ELR (cell line): ENCODE measurements at places on chromosomes 5 and 9.
A peak's percentile ranks its signal among the peaks of the same experiment; 100 is the strongest.

- DNase-seq = no peak
Measured at GRCh38 chr9:136975644-136976043, 1.7 kb upstream of the PTGDS start.

DNA sequence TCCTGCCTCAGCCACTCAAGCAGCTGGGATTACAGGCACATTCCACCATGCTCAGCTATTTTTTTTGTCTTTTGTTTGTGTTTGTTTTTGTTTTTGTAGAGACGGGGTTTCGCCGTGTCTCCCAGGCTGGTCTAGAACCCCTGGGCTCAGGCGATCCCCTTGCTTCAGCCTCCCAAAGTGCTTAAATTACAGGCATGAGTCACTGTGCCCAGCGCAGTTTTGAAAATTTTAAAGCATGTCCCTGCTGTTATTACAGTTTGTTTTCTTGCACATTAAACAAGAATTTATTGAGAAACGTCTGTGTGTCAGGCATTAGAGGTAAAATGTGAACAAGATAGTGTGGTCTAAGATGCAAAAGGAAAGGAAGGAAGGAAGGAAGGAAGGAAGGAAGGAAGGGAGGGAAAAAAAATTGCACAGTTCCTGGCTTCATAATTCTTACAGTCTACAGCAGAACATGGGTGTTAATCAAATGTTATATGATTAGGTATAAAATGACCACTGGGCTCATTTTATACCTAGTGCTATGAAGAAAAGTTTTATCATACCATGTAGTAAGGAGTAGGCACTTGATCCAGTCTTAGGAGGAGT is 205.4 kb downstream of the SNX18 start:
- peak; percentile 30 for DNase-seq

DNA sequence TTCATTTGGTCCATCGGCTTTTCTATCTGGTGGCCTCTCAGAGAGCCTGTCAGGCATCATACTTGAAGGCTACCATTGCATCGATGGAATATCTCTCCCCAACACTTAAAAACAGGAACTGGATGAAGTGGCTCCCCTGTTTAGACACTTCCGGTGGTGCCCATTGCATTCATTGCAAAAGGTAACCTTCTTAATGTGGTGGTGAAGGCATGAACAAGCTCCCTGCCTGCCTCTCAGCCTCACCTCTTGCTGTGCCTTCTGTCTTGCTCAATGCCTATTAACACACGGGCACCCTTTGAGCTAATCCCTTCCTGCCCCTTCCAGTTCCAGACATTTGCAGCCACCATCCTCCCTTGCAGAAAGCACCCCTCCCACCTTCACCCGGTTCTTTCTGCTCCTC is 233.1 kb upstream of the MSX2 start:
- no peak for DNase-seq

GRCh38 chr5:169701910-169702451 is 64.9 kb downstream of the DOCK2 start:
- peak; percentile 74 for DNase-seq

GRCh38 chr9:12696931-12697622 is 3.9 kb downstream of the TYRP1 start:
- DNase-seq = no peak

DNA sequence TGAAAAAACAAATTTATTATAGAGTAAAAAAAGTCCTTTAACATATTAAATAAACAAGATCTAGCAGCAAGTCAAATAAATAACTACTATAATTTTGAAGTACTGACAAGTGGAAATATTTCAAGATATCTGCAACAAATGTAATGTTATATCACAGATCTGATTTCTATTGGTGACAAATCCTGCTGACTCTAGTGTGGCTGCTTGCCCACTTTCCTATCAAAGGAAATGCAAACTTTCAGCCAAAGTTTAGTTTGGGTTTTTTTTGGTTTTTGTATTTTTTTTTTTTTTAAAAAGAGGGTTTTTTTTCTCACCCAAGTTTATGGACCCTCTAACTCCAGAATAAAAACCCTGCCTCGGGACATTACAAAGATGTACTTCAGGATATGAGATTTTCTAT is 12.9 kb downstream of the ADRA1B start:
- no peak for DNase-seq

DNA sequence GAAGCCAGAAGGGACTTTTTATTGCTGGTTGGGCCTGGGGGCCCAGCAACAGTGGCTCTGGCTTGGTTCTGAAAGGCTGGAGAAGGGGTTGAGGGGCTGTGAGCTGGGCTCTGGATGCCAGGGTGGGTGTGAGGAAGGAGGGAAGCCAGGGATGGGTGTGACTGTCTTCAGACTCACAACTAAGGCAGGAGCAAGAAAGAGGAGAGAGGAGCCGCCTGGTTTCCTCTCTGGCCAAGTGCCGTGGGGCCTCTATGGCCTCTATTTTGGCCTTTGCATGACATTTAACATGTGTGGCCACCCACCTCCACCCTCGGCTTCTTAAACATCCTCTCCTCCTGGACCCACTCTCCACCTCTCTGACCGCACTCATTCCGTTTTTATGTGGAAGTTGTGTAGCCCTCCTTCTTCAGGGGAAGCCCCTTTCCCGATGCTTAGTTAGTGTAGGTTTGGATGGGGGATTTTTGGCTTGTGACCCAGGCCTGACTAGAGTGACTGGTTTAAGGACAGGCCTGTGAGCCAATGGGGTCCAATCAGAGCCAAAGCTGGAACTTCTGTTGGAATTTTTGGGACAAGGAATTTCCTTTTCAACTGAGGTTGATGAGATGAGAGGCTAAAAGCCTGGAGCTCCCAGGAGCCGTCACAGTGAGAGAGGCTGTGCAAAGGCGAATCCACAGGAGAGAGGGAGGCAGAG is 517.8 kb downstream of the CCDC171 start:
- DNase-seq = no peak
